ENCODE measurements at places on chromosomes 12 and 14.
A peak's percentile ranks its signal among the peaks of the same experiment; 100 is the strongest.

DNA sequence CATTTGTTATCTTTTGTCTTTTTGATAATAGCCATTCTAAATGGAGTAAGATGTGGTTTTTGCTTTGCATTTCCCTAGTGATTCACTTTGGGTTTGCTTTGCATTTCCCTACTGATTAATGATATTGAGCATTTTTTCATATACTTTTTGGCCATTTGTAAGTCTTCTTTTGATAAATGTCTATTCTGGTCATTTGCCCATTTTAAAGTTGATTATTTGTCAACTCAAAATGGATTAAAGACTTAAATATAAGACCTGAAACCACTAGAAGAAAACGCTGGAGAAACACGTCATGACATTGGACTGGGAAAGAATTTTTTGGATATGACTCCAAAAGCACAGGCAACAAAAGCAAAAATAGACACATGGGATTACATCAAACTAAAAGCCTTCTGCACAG, 148.0 kb downstream of the APAF1 start:
- no peak for DNase-seq

GRCh38 chr12:3299929-3300832, 190.8 kb upstream of the PRMT8 start:
- DNase-seq = peak; percentile 52

DNA sequence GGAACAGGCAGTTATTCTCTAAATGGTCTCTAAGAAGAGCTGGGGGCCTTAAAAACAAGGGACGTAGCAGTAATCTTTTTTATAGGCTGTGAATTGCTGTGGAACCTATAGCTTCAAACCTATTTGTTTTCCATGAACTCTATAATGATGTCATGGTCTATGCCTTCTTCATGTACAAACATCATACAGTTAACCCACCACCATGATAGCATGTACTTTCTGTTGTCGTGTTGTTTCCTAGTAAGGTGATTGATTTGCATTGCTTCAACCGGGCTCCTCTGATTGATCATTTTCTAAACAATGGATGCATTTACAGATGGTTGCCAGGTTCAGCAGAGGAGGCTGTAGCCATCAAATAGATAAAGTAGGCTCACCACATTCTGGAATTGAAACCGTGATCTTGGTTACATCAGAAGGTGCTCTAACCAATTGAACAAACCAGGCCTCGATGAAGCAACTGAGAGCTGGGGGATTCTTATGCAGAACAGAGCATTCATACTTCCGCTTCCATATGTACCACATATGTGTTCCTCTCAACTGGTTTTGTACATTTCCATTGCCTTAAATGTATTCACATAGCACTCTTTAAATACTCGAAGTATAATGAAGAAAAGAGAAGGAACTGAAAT, 25.6 kb upstream of the PCNX1 start:
- DNase-seq = no peak

DNA sequence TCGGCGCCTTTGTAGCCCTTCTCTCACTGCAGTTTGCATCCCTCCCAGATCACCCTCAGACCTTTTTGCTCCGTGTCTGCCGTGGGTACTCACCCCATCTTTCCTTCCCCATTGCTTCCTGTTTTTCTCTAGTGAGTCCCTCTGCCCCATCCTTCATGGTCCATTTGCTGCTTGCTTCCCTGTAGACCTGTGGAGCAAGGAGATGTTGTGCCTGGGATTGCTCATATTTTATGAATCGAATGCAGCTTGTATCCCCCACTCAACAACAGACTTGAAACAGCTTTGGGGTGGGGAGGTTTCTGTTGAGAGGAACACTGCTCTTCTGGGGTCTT, 661 bp downstream of the DENR start:
- DNase-seq = no peak

GRCh38 chr12:20421421-20421820, 53.1 kb downstream of the PDE3A start:
- DNase-seq = no peak

- no peak for DNase-seq
Observed at GRCh38 chr14:101813833-101814232, 52.3 kb downstream of the PPP2R5C start.

DNA sequence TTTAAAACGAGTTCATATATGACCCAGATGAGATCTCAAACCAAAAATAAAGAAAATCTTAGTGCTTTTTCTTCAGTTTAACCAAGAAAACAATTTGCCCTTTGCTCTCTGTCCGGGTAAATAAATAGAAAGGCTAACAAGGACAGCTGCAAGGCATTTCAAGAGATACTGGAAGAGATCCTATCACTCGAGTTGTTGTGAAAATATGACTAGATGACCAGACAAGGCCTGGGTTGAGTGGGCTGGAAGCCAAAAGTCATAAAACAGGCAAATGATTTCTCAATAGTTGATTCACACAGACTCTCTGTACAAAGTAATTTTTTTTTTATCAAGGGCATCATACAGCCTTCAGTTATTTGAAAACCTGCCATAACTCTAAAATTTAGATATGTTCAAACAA, 55.9 kb upstream of the AVPR1A start:
- no peak for DNase-seq

GRCh38 chr12:123428591-123428990, 7.9 kb downstream of the RILPL2 start:
- no peak for DNase-seq

DNA sequence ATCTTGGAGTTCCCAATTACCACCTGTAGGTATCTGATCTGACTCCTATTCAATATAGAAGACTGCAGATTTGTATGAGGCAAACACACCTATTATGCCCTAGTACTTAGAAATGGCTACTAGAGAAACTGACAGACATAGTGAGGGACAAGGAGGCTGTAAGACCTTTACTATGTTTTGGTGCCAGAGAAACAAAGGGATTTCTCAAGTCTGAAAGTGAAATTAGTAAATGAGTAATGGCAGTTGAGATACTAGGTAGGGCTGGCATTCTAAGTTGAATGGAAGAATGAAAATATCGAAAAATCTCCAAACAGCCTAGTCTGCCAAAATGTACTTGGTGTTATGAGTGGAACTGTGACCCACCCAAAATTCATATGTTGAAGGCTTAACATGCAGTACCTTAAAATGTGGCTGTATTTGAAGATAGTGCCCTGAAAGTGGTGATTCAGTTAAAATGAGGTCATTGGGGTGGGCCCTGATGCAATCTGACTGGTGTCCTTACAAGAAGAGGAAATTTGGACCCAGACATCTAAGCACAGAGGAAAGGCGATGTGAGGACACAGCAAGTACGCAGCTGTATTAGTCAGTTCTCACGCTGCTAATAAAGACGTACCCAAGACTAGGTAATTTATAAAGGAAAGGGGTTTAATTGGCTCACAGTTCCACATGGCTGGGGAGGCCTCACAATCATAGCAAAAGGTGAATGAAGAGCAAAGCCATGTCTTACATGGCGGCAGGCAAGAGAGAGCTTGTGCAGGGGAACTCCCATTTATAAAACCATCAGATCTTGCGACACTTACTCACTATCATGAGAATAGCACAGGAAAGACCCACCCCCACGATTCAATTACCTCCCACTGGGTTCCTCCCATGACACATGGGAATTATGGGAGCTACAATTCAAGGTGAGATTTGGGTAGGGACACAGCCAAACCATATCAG, 127.0 kb downstream of the APAF1 start:
- no peak for DNase-seq

DNA sequence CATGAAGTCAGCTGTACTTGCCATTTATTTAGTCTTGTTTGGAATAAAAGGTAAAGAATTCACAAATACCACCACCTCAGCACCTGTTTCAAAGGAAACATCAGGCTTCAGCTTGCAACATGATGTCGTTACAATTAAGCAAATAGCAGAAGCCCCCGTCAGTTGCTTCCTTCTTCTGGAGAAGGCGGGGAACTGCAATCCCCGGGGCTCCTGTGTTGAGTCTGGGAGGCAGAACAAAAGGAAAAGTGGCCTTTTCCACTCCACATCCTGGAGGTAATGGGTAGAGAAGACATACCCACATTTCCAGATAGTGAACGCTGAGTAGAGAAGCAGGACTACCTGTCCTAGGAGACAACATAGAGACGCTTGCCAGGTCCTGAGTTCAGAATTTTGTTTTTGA, 92.8 kb downstream of the DNAH10 start:
- no peak for DNase-seq

DNA sequence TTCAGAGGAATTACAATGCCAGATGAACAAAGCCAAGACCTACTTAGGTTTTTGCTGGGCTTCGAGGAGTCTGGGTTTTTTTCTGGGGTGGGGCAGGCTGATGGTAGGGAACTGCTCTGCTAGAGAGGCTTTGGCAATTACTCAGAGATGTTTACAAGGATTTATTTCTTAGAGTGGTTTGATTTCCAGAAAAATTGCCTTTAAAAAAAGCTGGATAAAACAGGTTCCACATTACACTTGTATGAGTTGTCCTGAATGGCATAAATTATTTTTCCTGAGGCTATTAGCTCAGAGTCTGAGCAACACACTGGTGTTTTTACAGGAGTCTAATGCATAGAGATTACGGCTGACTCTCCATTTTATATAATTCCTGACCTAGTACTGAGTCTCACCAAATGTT, 118.5 kb upstream of the FRMD6 start:
- DNase-seq = no peak

- no peak for DNase-seq
Observed at GRCh38 chr12:85277191-85277590, 2.8 kb upstream of the ALX1 start.
